ENCODE measurements at places on chromosomes 16 and 17.

DNA sequence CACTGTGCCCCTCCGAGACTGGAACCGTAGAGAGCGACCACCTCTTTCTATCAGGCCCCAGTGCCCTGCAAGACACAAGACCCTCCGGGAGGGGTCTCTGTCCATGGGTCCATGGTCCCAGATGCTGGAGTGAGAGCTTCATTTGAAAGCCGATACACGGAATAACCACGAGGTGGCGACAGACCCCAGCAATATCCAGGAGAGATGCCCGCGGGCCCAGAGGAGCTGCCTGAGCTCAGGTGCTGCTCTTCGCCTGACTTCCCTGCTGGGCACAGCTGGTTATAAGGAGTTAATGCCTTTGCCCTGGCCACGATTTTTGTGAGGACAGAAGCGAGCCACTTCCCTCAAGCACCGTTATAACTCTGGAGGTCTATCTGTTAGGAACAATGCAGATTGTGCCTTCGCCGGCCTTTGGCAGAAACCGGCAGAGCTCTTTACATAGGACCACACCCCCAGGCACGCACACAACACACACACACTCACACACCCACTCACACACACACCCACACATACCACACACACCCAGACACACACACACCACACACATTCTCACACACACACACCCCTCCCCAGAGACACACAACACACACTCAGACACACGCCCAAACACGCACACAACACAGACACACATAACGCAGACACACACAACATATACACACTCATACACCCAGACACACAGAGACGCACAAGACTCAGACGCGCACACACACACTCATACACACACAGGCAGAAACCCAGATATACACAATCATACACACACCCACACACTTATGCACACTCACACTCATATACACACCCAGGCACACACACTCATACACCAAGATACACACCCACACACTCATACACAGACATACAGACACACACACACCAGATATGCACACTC lies 436.4 kb downstream of the SOX9 start:
- DNase-seq, result peak; percentile 49

DNA sequence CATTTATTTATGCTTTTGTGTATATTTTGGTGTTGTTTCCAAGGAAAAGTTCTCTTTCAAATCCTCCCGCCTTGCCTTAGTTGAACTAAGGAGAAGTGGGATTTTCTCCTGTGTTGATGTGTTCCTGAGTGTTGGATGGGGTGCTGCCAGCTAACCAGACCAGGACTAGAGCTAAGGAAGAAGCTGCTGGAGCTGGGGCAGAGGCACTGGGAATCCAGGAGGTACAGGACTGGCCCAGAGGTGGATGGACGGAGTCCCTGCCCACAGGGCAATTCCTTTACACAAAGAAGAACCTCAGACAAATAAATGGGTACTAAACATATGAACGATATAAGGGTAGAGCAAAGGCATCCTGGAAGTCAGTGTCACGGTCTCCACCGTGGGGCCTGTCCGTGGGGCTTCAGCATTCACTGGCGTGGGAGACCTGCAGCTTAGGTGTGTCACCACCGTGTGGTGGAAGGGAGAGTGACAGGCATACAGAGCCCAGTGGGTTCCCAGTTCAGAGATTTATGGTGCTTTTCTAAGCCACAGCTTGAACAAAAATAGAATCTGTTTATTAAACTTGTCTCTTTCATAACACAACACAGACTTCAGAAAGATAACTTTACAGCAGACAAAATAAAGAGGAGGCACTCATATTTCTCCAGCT lies 270.7 kb downstream of the NTN1 start:
- DNase-seq, result peak; percentile 14

DNA sequence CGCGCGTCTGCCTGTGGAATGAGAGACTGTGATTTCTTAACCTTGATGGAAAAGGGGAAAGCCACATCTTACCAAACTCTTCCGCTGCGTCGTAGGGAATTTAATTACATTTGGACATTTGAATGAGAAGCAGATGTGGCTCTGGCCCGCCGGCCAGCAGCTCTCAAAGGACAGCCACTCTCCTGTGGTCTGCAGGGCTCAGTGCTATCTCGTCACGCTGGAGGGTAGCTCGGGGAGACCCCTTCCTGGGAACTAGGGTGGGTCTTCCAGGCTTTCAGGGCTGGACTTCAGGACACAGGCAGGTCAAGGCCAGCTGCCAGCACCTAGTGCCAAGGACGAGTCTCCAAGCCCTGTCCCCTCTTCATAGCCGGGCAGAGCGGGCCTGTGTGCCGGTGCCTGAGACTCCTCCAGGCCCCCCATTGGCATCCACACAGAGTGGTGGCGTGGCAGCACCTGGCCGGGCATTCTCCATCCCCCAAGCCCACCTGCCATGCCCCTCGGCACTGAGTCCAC lies 15.9 kb upstream of the TBX2 start:
- DNase-seq, result no peak

GRCh38 chr17:27263386-27263785 lies 30.5 kb upstream of the WSB1 start:
- DNase-seq, result no peak

GRCh38 chr17:50627782-50628601 lies 6.7 kb upstream of the ABCC3 start:
- no peak for DNase-seq

DNA sequence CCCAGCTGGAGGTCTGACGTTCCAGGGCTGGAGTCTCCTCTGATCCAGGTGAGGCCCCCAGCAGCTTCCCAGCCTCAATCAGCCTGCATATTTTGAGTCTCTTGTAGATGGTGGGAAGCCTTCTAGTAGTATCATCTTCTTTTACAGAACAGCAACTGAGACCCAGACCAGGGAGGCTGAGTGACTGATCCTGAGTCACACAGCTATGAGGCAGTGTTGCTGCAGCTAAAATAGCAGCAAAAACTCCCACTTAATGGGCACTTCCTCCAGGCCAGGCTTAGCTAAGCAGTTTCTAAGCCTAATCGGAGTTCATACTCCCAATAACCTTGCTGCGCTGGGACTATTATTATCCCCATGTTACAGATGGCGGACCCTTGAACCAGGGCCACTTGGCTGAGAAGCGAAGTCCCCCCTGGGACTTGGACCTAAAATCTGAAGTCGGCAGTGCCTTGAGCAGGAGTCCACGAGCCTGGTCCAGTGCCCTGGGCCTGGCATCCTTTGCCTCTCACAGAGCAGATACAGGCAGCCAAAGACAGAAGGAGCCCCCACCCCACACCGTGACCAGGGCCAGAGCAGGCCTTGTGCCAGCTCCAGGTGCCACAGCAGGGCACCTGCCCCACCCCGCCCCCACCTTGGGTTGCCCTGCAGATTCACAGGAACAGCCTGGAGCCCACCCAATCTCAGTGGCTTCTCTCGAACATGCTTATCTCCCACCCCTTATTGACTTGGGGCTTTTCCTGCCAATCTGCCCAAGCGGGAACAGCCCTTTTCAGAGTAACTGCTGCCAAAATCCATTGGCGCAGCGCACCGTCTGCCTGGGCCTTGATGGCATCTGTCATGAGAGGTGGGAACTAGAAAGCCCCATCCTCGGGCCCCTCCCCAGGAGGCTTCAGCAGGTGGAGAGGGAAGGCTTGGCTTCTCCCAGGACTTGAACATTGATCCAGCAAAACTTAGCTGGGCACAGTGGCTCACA lies 65.1 kb downstream of the SOCS1 start:
- DNase-seq, result no peak

DNA sequence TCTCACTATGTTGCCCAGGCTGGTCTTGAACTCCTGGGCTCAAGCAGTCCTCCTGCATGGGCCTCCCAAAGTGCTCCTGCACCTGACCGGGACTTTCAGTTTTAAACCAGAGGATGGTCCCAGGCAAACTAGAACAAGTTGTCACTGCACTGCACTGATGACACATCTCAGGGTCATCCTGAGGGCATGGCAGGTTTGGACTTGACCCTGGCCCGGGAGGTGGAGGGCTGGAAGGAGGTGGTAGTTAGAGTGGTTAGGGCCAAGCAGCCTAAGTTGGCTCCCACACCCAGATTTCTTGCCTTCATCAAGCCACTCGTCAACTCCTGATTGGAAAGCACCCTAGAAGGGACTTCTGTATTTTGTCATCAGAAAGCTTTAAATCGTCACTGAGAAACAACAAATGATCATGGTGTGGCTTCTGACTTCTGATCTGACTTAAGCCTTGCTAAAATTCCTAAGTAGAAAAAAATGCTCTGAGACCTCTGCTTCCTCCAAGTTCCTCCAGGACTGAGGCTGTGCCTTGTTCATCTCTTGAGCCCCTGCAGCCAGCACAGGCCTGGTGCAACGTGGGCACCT lies 43.5 kb downstream of the EMP2 start:
- no peak for DNase-seq

GRCh38 chr17:21573961-21574610 lies 118.2 kb upstream of the KCNJ18 start:
- peak; percentile 18 for DNase-seq

DNA sequence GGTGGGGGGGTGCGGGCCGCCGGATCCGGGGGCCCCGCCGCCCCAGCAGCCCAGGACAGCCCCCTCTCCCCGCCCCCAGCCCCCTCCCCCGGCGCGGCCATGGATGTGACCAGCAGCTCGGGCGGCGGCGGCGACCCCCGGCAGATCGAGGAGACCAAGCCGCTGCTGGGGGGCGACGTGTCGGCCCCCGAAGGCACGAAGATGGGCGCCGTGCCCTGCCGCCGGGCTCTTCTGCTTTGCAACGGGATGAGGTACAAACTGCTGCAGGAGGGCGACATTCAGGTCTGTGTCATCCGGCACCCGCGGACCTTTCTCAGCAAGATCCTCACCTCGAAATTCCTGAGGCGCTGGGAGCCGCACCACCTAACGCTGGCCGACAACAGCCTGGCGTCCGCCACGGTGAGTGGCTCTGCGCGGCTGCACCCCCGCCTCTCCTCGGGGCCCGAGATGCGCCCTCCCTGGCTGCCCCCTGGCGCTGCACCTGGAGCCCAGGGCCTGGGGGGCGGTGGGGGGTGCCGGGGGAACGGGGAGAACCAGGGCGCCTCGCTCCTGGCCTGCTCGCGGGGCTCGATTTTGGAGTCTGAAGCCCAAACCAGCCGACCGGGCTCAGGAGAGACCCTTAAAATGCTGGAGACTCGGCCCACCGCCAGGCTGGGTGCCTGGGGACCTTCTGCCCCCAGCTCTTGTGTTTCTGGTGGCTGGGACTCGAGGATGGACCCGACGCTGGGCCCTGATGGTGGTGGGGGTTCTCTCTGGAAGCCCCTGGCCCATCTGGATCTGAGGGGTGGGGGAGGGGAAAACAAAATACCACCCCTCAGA lies 744 bp downstream of the CMIP start:
- DNase-seq, result peak; percentile 30

GRCh38 chr16:73308771-73309170 lies 260.8 kb upstream of the ZFHX3 start:
- no peak for DNase-seq

GRCh38 chr16:58421529-58421928 lies 29.3 kb downstream of the GINS3 start:
- DNase-seq, result no peak

- DNase-seq, result no peak
Measured at GRCh38 chr17:55432358-55433028, 10.9 kb upstream of the MMD start.

GRCh38 chr17:36854982-36855381 lies 82.3 kb upstream of the LHX1 start:
- no peak for DNase-seq

Data from CD4-positive, alpha-beta T cell treated with Interleukin-6 at 100 ng/mL for 8 hours (primary cell).